Left ventricle myocardium inferior (tissue), 1 donor: ENCODE measurements at places on chromosomes 2 and 18. TPM values are rescaled to one million over a fixed set of nuclear protein-coding genes. Genes with fewer than 3 reads are reported as not detected.

GRCh38 chr2:64581018-64581417 lies 56.9 kb downstream of the AFTPH start:
- H3K27me3 ChIP-seq: no peaks in the 10 kb centered on the region
- H3K4me1 ChIP-seq: no peaks in the 10 kb centered on the region
- H3K36me3 ChIP-seq: peaks cover 43% of the 10 kb centered on the region
- no peak for DNase-seq
- H3K4me3 ChIP-seq: no peak overlapping the region

DNA sequence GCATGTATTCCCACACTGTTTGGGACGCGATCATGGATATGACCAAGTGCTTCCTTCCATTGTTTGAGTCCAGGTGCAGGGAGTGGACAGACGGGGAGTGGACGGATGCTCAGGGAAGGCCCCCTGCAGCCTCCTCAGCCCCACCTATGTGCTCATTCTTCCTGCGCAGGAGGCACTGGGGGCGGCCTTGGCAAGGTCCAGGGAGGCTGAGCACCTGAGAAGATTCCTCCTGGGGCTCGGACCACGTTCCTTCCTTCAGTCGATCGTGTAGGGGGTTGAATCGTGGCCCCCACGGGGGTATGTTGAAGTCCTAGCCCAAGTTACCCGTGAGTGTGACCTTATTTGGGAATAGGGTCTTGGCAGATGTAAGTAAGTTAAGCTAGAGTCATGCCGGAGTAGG lies 60.4 kb downstream of the ASB1 start:
- H3K27me3 ChIP-seq: peaks cover 29% of the 10 kb centered on the region
- DNase-seq: no peak
- H3K27ac ChIP-seq: no peak overlapping the region
- no peak overlapping the region for H3K4me3 ChIP-seq

- no peaks in the 10 kb centered on the region for H3K27me3 ChIP-seq
- peaks cover 48% of the 10 kb centered on the region for H3K36me3 ChIP-seq
- peaks cover 17% of the 10 kb centered on the region for H3K4me1 ChIP-seq
- no peak for DNase-seq
These were observed 10.6 kb upstream of the MOCOS start for GRCh38 chr18:36176711-36177110.

DNA sequence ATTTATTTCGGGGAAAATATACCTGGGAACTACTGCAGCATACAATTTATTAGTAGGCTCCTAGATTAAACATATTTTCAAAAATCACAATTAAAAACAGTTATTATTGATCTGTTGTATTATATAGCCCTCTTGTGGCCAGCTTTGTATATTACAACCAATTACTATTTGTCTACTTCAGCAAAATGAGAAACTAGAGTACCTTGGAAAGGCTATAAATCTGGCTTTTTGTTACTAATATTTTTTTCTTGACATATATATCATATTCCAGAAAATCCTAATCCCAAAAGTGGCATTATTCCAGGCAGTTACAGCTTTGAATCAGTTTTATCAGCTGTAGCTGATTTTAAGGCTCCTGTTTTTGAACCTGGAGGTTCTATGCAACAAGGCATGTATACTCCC lies 101.2 kb downstream of the UBR3 start:
- peaks cover 54% of the 10 kb centered on the region for H3K36me3 ChIP-seq
- no peaks in the 10 kb centered on the region for H3K27me3 ChIP-seq
- H3K4me1 ChIP-seq: no peaks in the 10 kb centered on the region
- H3K4me3 ChIP-seq: no peak overlapping the region
- no peak for DNase-seq

Gene STK11IP
- total RNA-seq: 15.9 TPM

DNA sequence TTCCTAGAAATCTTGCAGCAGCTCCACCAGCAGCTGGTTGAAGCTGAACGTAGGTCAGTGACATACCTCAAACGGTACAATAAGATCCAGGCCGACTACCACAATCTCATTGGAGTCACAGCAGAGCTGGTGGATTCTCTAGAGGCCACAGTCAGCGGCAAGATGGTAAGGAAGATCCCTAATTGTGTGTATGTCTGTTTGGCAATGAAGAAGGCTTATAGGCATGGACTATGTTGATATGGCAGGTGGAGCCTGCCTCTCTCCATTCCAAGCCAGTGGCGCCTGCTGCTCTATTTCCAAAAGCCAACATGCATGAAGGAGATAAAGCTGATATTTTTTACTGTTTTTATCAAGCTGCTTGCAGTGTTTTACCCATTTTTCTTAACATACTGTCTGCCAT lies 36.8 kb downstream of the ARMC9 start:
- peaks cover 5% of the 10 kb centered on the region for H3K36me3 ChIP-seq
- H3K4me1 ChIP-seq: no peaks in the 10 kb centered on the region
- H3K27ac ChIP-seq: no peak overlapping the region
- H3K4me3 ChIP-seq: no peak overlapping the region
- no peak for DNase-seq
- H3K27me3 ChIP-seq: no peaks in the 10 kb centered on the region

- no peak for DNase-seq
- H3K27me3 ChIP-seq: peaks cover 9% of the 10 kb centered on the region
- no peaks in the 10 kb centered on the region for H3K36me3 ChIP-seq
- no peaks in the 10 kb centered on the region for H3K4me1 ChIP-seq
These were observed 335.9 kb downstream of the DLGAP1 start for GRCh38 chr18:4119127-4119648.

- H3K4me1 ChIP-seq: no peaks in the 10 kb centered on the region
- H3K36me3 ChIP-seq: no peaks in the 10 kb centered on the region
- DNase-seq: no peak
- no peak overlapping the region for H3K27ac ChIP-seq
These were observed 53.0 kb upstream of the TANK start for GRCh38 chr2:161107265-161107664.

DNA sequence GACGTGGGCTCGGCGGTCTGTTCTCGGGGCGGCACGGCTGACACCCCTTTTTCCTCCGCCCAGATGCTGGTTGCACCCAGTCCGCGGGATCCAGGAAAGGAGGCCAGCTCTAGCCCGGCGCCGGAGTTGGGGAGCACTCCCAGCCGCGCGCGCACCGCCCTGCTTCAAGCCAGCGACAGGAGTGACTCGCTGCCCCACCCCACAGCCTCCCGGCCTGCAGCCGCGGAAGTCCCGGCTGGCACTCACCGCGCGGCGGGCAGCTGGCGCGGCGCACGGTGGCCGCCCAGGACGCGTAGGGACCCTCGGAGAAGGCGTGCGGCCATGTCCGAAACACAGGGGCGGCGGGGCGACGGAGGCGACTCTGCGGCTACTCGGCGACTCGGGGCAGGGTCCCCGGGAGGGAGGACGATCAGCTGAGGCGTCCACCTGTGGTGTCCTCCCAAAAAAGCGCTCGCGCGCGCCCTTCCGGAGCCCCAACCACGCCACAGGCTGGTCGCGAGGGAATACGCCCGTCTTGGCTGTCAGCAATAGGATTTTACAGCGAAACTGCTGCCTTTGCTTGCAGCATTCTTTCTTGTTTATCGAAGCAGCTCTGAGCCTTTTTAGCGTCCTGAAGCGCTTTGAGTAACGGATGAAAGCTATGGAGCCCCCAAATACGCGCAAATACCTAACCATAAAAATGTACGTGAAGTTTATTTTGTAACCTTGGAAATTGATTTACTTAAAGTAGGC lies at the start of gene ACADL:
Gene ACADL, minus strand, starts transcription at position 507 of the 732 bp plus-strand sequence. Its CDS starts 184 bp downstream, at position 323.
- H3K4me1 ChIP-seq: peaks cover 14% of the 10 kb centered on the region
- DNase-seq: peak; percentile 53
- H3K36me3 ChIP-seq: no peaks in the 10 kb centered on the region
- H3K27me3 ChIP-seq: peaks cover 48% of the 10 kb centered on the region

Gene CPLX4
- not detected for total RNA-seq

Gene DAW1
- 0.19 TPM for total RNA-seq

DNA sequence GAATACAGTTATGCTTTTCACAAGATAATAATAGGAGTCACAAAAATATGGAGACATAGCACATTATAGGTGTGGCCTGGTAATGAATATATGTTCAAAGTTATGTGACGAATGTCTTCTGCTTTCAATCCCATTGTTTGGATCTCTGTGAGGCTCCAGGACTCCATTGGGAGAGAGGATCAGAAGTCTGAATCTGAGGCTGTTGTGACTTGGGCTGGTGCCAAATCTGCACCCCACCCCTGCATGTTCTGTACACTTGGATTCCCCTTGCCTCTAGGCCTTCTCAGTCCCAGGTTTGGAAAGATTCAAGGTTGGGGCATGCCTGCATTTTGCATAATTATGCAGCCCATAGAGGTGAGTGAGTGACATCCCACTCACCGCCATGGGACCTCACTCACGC lies 103.1 kb upstream of the MGAT5 start:
- no peak overlapping the region for H3K27ac ChIP-seq
- DNase-seq: no peak
- no peaks in the 10 kb centered on the region for H3K36me3 ChIP-seq
- no peaks in the 10 kb centered on the region for H3K27me3 ChIP-seq

- no peak overlapping the region for H3K4me3 ChIP-seq
- H3K27ac ChIP-seq: no peak overlapping the region
- H3K27me3 ChIP-seq: no peaks in the 10 kb centered on the region
- H3K4me1 ChIP-seq: peaks cover 39% of the 10 kb centered on the region
These were observed 171.1 kb downstream of the LDLRAD4 start for GRCh38 chr18:13389491-13390131.

DNA sequence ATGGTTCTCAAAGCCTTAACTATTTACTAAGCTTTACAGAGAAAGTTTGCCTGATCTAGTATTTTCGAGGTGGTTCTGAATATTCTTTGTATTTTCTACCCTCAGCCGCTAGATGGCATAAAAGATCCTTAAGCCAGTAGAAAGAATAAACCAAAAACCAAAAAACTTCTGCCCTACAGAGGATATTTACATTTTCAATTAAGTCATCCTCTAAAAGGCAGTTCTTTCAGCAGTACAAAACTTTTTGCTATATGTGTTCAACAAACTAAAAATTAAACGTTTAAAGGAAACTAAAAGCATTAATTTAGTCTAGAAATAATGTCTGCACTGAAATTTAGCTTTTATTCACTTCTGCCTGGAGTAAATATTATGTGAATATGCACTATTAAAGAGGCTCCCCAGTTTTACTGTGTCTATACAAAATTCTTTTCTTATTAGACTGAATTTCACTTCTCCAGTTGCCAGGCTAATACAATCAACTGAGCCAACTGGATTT lies 297.5 kb downstream of the PIEZO2 start:
- DNase-seq: no peak
- H3K4me3 ChIP-seq: no peak overlapping the region
- H3K27me3 ChIP-seq: peaks cover 29% of the 10 kb centered on the region
- no peaks in the 10 kb centered on the region for H3K36me3 ChIP-seq
- H3K27ac ChIP-seq: no peak overlapping the region
- no peaks in the 10 kb centered on the region for H3K4me1 ChIP-seq

DNA sequence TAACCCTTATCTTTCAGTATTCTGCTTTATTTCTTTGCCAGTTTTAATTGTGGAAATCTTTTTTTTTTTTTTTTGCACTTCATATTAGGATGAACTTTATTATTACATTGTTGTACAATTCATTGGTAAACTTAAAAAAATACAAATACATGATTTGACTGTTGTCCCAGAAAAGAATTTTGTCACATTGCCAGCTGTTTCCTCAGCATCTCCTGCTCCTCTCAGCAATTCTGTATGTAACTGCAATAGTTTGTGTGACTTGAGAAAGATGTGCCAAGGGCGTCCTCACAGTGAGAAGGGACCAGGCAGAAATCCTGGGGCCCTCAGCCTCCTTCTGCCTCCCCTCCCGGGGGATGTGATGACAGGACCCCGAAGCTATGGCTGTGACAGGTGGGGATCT lies 254.4 kb downstream of the NBAS start:
- H3K27me3 ChIP-seq: no peaks in the 10 kb centered on the region
- H3K4me1 ChIP-seq: peaks cover 10% of the 10 kb centered on the region
- DNase-seq: no peak
- no peak overlapping the region for H3K4me3 ChIP-seq
- H3K27ac ChIP-seq: no peak overlapping the region
- H3K36me3 ChIP-seq: peaks cover 59% of the 10 kb centered on the region

DNA sequence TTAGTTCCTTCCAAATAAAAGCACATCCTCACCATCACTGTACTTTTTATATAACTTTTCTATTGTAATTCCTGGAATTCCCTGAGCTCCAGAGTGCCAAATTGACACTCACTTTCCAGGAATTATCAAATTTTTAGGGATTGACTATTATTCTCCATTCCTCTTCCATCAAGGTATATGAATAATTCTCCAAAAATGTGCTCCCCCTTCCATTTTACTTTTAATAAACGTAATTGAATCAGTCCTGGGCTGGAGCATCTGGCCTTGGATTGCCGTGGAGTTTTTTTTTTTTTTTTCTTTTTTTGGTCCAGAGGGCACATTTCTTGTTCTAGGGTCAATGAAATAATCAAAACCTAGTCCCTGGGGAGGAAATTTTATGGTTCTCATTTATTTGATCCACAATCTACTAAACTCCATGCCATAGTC lies 304.3 kb downstream of the CDCA7 start:
- peaks cover 44% of the 10 kb centered on the region for H3K27me3 ChIP-seq
- DNase-seq: no peak
- no peak overlapping the region for H3K4me3 ChIP-seq
- H3K27ac ChIP-seq: no peak overlapping the region

Gene KLHL14
- not detected for total RNA-seq

DNA sequence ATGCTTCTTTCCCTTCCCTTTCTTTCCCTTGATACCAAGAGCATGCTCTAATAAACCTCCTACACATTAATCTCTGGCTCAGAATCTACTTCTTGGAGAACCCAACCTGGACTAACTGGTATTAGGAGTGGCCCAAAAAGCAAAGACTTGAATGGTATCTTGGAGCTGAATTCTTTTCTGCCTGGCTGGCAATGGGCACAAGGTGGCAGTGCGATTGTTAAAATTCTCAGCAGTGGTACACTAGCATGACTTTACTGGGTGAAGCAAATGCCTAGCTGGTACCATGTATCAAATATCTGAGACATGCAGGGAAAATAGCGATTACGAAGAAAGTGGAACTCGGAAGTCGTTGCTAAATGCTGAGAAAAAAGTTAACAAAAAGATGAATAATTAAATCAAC lies 376.1 kb downstream of the XIRP2 start:
- H3K4me1 ChIP-seq: no peaks in the 10 kb centered on the region
- no peak for DNase-seq
- no peaks in the 10 kb centered on the region for H3K27me3 ChIP-seq
- no peak overlapping the region for H3K4me3 ChIP-seq
- H3K27ac ChIP-seq: no peak overlapping the region

DNA sequence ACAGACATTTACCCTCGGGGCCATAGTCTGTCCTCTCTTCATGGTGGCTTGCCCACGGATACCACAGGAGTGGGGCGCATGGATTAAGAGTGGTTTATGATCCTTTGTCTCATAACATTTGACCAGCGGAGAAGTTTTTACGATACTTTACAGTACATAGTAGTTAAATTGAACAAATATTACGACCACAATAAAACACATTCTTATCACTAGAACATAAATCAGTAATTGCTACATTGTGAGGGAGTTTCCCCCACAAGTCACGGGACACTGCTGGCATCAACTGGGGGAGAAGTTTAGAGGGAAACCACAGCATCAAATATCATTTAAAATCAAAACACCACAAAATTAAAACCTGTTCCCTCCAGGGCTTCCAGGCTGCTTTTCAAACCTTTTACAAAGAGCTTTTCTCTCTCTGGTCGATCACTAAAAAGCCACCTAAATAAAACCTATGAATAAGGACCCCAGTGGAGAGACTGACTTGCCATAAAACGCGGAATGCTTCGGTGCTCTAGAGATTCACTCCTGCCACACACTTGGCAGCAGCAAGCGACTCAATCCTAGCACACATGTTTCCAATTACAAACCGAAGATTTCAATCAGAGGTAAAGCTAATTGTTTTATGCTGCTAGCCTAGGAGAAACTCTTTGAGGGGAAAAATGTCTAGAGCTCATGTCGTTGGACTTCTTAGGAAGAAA lies 173.7 kb upstream of the HNRNPA3 start:
- no peaks in the 10 kb centered on the region for H3K36me3 ChIP-seq
- DNase-seq: no peak
- H3K27ac ChIP-seq: no peak overlapping the region
- H3K27me3 ChIP-seq: peaks cover 44% of the 10 kb centered on the region
- no peak overlapping the region for H3K4me3 ChIP-seq
